ENCODE measurements at places on chromosomes 16 and 17. TPM values are rescaled to one million over a fixed set of nuclear protein-coding genes. Genes with fewer than 3 reads are reported as not detected.

DNA sequence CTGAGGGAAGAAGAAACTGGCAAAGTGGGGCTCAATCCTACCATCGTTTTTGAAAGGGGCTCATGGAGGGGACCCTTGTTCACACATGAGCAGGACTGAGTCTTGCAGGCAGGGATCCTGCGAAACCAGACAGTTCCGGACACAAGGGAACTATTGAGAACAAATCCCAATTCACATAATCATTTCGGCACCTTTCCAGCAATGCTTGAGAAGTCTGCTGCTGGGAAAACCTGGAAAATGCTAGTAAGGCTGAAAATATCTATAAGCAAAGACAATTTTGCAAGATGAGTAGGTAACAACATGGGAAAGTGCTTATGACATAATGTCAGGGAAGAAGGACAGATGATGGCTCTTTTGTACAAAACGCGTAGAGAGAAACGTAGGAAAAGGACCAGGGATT lies 52.1 kb upstream of the BPTF start:
- no peaks in the 10 kb centered on the region for H3K36me3 ChIP-seq
- no peaks in the 10 kb centered on the region for H3K4me1 ChIP-seq
- H3K27me3 ChIP-seq: no peaks in the 10 kb centered on the region

KRT23 gene
- not detected for total RNA-seq

DNA sequence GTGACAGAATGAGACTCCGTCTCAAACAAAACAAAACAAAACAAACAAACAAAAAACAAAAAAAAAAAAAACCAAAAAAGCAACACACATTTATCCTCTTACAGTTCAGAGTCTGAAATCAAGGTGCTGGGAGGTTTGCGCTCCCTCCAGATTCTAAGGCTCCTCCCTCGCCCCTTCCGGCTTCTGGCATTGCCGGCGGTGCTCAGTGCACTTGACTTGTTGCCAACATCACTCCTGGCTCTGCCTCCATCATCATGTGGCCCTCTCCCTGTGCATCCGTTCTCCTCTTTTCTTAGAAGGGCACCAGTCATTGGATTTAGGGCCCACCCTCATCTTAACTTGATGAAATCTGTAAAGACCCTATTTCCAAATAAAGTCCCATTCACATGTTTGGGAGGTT lies 73.8 kb downstream of the RBFOX3 start:
- H3K27ac ChIP-seq: no peak overlapping the region
- H3K4me1 ChIP-seq: no peaks in the 10 kb centered on the region
- DNase-seq: no peak
- H3K36me3 ChIP-seq: no peaks in the 10 kb centered on the region
- H3K27me3 ChIP-seq: peaks cover 4% of the 10 kb centered on the region

RAB11FIP4 gene
- total RNA-seq: 37.9 TPM

ARRB2 gene
- total RNA-seq: 52.0 TPM

DNA sequence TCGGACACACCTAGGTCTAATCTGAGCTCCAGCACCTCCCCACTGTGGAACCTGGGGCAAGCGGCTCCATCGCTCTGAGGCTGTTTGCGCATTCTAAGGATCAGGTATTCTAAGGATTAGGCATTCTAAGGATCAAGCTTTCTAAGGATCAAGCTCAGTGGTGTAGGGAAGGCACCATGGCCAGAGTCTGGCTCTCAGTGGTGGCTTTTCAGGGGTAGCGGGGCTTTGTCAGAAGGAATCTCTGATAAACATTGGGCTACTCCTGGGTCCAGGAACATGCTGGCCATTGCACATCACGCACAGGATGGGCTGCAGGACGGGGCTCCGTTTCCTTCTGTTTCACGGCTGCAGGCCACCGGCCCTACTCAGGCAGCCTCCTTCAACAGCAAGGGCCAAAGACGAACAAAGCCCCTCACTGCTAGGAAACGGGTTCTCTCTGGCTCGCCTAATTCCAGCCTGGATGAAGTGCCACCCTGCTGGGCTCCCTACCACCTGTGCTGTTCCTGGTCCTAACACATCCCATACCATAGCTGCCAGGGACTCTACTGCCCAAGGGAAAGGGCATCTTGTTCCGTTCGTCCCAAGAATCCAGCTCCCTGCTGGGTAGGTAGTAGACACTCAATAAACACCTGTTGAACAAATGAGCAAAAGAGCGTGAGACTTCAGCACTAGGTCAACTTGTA lies 5.5 kb downstream of the C1QTNF1 start:
- H3K27me3 ChIP-seq: peaks cover 52% of the 10 kb centered on the region
- H3K4me3 ChIP-seq: no peak overlapping the region

DNA sequence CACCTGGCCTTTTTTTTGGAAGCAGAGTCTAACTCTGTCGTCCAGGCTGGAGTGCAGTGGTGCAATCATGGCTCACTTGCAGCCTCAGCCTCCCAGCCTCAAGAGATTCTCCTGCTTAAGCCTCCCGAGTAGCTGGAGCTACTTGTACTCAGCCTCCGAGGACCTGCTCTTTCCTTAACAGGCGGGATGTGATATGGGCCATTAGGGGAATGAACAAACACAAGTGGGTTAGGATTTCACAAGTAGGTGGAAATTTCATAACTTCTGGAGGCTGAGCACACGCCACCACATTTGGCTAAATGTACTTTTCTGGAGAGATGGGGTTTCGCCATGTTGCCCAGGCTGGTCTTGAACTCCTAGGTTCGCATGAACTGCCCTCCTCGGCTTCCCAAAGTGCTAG lies 4.1 kb downstream of the PAM16 start:
- no peak overlapping the region for H3K4me3 ChIP-seq
- peaks cover 9% of the 10 kb centered on the region for H3K36me3 ChIP-seq
- H3K27ac ChIP-seq: no peak overlapping the region
- peaks cover 21% of the 10 kb centered on the region for H3K4me1 ChIP-seq
- DNase-seq: no peak

GRCh38 chr17:64037802-64038201 lies 17.4 kb upstream of the ICAM2 start:
- no peak overlapping the region for H3K4me3 ChIP-seq
- no peak for DNase-seq
- no peaks in the 10 kb centered on the region for H3K36me3 ChIP-seq
- no peaks in the 10 kb centered on the region for H3K27me3 ChIP-seq
- no peak overlapping the region for H3K27ac ChIP-seq

CRYBA1 gene
- not detected for total RNA-seq

- H3K27ac ChIP-seq: no peak overlapping the region
- H3K4me1 ChIP-seq: no peaks in the 10 kb centered on the region
- no peaks in the 10 kb centered on the region for H3K36me3 ChIP-seq
Measured at GRCh38 chr17:71423871-71424546, 696.8 kb upstream of the SOX9 start.

DNA sequence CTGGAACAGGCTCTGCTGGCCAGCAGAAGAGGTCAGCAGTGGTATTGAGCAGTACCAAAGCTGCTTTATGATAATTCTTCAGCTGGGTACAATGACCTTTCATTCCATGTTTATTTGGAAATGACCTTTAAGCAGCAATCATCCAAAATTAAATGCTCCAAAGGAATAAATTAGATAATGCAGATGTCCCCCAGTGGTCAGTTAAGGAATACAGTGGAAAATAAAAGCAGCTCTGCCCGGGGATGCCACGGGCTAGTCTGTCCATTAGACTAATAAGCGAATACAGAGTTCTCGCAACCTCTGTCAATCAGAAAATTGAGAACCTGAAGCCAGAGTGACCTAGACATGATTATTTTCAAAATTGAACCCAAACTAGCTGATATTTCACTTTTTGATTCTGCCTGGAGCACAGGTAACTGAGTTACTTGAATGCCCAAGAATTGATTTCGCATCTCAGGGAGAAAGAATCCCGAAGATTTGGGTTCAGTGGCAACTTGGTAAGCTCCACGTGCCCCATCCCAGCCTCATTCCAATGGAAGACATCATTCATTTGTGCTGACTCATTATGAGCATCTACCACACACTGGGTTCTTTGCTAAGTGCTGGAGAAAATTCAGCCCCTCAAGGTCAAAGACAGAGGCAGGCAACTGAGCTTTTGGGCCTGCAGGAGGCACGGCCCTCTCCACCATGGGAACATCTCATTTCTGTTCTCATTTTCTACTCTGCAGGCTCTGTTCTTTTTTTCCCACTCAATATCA lies 34.4 kb upstream of the SLC39A11 start:
- H3K4me3 ChIP-seq: no peak overlapping the region
- no peak for DNase-seq
- H3K4me1 ChIP-seq: peaks cover 2% of the 10 kb centered on the region
- no peak overlapping the region for H3K27ac ChIP-seq

DNA sequence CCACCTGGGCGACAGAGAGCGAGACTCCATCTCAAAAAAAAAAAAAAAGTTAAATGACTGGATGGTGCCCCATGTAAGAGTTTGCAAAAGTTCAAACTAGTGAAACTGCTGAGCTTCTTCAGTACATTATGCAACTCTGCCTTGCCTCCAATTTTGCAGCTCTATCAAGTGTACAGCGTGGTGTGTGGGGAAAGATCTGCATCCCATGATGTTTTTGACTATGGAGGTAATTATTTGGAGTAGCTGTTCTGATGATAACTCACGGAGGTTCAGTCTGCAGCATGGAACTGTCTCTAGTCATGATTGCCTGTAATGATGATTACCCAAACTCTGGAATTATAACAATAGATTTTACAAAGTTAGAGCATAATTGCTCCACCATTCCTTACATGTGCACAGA lies 149.6 kb downstream of the PITPNC1 start:
- no peaks in the 10 kb centered on the region for H3K36me3 ChIP-seq
- no peaks in the 10 kb centered on the region for H3K27me3 ChIP-seq
- H3K4me1 ChIP-seq: peaks cover 6% of the 10 kb centered on the region
- H3K27ac ChIP-seq: no peak overlapping the region
- H3K4me3 ChIP-seq: no peak overlapping the region
- no peak for DNase-seq

- H3K4me1 ChIP-seq: peaks cover 36% of the 10 kb centered on the region
- peak overlapping the region; percentile 18 for H3K27ac ChIP-seq
- H3K4me3 ChIP-seq: no peak overlapping the region
- no peak for DNase-seq
- no peaks in the 10 kb centered on the region for H3K36me3 ChIP-seq
- H3K27me3 ChIP-seq: peaks cover 5% of the 10 kb centered on the region
Measured at GRCh38 chr16:56606476-56607108, 1.8 kb upstream of the MT2A start.

DNA sequence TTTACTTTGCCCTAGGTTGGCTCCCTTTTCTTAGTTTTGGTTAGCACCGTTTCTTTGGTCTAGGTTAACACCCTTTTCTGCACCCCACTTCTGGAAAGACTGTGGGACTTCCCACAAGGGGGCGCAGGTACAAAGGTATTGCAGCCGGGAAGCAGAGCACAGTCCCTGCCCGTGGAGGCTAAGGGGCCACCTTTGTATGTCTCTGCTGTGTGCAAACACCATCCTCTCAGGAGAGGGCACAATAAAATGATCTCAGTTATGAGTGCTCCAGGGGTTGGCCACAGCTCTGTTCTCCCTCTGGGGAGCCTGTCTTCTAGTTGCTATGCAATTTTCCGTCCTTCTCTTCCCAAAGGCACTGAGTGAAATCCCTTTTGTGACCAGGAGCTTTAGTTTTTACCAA lies 28.4 kb upstream of the TMC5 start:
- H3K4me1 ChIP-seq: no peaks in the 10 kb centered on the region
- no peaks in the 10 kb centered on the region for H3K36me3 ChIP-seq
- peaks cover 29% of the 10 kb centered on the region for H3K27me3 ChIP-seq
- H3K27ac ChIP-seq: no peak overlapping the region
- DNase-seq: peak; percentile 22

TBC1D28 gene
- total RNA-seq: not detected

- no peaks in the 10 kb centered on the region for H3K27me3 ChIP-seq
- H3K4me3 ChIP-seq: no peak overlapping the region
- no peak overlapping the region for H3K27ac ChIP-seq
- DNase-seq: no peak
Measured at GRCh38 chr16:51950118-51950780, 596.7 kb downstream of the TOX3 start.

All from activated B cell treated with CpG ODN at 0.5 μM for 24 hours (primary cell).